ENCODE measurements at places on chromosomes 7 and 10.

GRCh38 chr7:73423519-73424488 is 9.8 kb upstream of the FZD9 start:
- no peak for DNase-seq

DNA sequence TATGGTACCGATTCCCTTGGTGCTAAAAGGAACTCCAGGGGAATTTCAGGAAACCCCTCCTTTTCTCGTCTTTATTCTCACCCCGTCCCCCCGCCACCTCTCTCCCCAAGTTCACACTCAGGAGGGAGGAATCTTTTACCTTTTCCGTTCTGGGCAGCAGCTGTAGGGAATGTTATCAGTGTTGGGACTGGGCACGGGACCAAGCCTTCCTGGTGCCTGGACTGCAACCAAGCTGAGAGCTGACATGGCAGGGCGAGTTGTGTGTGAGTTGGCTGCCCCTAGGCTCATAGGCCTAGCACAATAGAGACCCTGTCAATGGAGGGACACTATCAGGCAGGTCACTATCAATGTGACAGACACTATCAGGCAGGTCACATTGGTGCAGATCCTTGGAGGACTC is 121.4 kb downstream of the TCF7L2 start:
- no peak for DNase-seq

DNA sequence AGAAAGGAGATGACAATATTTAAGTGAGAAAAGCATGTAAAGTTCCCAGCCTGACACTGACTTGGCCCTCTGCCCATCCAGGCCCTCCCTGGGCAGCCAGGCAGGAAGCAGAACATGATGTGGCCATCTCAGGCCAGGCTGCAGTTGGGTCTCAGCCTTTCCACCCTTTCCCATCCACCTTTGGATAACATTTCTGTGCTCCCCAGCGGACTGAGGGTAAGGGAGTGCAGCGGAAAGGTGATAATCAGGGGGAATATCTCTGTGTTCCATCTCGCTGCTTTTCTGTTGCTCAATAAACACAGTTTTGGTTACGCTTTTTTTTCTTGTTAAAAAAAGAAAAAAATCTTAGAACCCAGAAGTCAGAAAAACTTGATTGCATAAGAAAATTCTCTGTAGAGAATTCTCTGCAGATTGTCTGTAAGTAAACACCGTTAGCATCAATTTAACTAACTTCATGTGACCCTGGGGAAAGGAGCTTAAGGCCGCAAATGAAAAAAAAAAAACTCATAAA is 37.2 kb upstream of the TARP start:
- no peak for DNase-seq

DNA sequence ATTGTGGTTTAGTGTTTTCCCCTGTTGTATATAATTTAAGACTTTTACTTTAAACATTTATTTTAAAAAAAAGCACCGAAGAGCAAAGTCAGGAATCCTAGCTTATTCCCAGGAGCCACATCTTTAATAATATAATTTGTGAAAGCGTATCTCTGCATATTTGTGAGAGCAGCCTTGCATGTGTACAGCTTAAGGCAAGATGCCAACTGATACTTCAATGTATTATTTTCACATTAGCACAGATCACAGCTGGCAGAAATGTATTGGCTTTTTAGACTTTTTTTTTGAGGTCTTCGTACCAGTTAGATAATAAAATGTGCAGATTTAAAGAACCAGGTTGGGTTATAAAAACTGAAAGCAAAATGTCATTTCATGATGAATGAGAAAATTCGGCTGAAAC is 845.7 kb upstream of the POT1 start:
- DNase-seq, result no peak

GRCh38 chr7:127667017-127667670 is 15.2 kb downstream of the SND1 start:
- no peak for DNase-seq

DNA sequence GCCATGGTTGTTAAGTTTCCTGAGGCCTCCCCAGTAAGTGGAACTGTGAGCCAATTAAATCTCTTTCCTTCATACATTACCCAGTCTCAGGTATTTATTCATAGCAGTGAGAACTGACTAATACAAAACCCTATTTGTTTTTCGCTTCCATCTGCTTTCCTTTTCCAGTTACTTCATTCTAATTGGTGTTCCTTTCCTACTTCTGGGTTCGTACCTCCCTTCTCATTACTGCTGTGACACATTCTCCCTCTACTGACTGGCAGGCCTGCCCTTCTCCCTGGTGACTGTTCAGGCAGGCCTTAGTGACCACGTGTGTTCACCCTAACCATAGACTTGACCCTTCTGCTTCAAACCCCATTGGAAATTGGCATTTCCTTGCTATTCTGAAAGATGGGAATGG is 37.7 kb downstream of the MTURN start:
- no peak for DNase-seq

DNA sequence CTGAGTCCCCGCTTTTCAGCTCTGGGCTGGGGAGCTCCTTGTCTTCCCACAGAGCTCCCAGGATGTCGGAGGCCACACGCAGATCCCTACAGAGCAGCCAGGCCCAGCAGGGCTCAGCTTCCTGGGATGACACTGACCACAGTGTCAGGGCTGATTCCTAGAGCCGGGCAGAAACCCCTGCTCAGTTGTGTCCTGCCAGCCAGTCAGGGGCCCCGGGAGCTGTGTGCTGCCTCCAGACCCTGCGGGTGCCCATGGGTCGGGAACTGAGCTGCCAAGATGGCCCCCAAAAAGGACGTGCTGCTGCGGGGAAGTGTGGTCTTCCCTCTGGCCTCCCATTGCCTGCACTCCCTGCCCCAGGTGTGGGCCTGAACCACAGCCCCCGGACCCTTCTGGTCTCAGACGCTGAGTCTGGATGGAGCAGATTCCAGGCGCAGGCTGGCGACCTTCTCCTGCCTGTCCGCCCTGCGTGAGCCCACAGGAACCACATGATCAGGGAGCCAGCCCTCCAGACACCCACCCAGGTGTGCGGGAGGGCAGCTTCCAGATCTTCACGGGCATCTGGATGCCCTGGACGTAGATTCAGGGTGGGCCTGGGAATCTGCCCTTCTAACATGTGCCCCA is 217.4 kb downstream of the MAD1L1 start:
- DNase-seq, result no peak

DNA sequence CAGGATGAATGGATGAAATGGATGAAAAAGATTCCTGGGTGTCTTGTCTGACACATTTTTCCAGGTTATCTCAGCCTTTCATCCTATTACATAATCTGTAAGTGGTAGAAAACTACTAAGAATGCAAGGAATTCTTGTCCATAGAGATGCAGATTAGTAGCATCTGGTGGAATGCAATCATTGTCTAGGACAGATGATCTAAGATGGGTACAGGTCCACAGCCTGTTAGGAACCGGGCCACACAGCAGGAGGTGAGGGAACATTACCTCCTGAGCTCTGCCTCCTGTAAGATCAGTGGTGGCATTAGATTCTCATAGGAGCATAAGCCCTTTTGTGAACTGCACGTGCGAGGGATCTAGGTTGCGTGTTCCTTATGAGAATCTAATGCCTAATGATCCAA is 225.0 kb downstream of the CALN1 start:
- no peak for DNase-seq

GRCh38 chr7:137728426-137728825 is 118.3 kb downstream of the DGKI start:
- no peak for DNase-seq

DNA sequence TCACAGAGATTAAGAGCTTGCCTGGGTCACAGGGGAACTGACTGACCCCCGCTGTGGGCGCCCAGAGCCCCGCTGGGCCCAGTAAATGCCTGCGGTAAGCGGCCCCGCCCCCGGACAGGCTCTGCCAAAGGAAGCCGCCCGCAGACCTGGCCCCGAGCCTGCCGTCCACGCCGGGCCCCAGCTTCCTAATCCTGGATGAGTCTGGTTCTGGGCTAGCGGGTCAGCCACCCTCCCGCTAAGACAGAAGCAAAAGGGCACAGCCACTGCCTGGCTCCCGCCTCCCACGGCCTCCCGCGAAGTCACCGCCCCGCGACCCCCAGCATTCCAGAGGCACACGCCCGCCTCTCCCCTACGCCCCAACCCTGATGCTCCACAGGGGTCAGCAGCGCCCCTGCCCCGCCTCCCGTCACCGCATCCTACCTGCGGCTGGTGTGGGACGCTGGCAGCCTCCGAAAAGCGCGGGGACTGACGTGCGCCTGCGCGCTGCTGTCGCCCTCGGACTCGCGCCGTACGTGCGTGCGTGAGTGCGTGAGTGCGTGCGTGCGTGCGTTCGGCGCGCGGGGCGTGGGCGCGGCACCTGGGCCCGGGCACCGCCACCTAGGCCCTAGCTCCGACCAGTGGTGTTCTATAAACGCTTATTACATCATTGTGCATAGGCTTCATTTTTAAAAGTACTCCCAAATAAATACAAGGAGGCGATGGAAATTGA is at the start of gene FIGNL1:
TSS of gene FIGNL1 (minus strand) at position 470 of the 709 bp plus-strand sequence. CDS start 3,063 bp downstream, outside the sequence.
- peak; percentile 56 for DNase-seq

DNA sequence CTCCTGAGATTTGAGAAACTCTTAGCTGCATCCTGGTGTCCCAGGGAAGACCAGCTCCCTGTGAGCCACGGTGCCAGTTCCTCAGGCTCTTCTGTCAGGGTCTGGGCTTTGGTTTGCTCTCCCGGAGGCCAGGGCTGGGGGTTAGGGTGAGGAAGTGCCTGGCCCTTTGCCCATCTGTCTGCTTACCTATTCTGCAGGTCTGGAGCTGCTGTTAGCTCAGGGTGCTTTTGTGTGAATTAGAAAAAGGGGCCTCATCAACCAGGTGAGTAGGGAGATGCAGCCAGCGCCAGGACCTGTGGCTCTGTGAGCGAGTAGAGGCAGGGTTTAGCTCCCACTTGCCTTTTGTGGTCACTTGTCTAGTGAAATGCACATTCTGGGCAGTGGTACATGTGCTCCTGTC is 109.4 kb downstream of the DOCK1 start:
- DNase-seq, result no peak

- no peak for DNase-seq
Observed at GRCh38 chr7:145718129-145718528, 398.5 kb upstream of the CNTNAP2 start.

DNA sequence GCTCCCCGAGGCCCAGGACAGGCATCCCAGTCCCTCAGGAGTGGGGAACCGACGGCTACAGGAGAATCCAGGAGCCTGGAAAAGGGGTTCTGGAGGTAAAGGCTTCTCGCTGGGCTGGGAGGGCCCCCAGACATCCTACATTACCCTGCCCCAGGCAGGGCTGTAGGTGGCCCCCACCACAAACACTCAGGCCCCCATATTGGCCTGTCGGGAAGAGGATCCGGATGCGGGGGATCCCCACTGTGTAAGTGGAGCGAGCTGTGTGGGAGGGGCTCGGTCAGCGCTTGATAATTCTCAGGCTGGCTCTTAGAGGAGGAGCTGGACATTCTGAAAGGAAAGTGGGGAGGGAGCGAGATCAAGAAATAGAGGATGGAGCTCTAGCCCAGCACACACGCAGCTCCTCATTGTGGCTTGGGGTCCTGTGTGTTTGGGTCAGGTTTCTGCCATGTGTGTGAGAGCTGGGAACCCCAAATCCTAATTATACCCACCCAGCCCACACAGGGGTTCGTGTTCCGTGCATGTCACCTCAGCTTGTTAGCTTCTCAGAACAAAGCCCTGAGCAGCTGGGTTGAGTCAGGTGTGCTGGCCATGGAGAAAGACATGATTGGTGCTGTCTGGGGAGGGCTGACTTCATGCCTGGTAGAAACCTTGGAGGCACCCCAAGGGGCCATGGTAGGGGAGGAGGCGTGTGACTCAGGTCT is 49.4 kb downstream of the ZNF467 start:
- DNase-seq, result no peak

GRCh38 chr7:12389089-12389700 is 14.5 kb downstream of the VWDE start:
- DNase-seq, result no peak

DNA sequence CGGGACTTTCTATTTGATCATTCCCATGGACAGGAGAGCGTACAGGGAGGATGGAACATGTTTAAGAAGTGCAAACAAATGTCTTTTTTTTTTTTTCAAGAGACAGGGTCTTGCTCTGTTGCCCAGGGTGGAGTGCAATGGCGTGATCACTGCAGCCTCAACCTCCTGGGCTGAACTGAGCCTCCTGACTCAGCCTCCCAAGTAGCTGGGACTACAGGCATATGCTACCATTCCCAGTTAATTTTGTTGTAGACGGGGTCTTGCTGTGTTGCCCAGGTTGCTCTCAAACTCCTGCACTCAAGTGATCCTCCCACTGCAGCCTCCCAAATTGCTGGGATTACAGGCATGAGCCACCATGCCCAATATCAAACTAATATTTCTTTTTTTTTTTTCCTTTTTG is 40.5 kb downstream of the SPDYE5 start:
- DNase-seq, result no peak

DNA sequence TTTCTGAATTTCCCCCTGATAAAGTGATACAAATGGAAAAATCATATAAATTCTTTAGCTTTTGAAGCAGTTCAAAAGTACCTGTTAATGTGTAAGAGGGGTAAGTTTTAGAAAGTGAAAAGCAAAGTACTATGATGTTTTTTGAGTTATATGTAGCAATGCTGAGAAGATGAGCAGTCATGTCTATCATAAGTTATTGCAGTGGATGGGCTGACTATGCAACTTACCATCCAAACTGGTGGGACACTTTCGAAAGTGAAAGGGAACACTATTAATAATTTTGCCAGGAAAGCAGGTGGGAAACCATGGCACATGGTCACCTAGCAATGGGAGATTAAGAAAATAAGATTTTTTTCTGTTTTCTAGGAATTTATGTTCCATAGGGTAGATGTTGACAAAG is 4.1 kb downstream of the MINPP1 start:
- no peak for DNase-seq

DNA sequence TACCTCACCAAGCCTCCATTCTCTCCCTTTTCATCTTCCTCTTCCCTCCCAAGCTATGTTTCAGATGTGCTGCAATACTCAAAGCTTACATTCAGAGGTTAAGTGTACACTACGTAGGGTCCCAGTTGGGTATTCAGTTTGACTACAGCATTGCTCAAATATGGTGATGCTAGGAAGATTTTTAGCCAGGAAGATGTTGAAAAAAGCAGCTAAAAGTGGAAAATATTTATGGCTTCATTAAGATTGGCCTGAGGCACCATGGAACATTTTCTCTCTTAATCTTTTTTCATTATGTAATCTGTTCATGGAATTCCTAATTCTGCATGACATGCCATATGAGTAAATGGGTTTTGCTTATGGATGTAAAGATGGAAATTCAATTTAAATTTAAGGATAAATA is 72.0 kb upstream of the ABCB5 start:
- no peak for DNase-seq

GRCh38 chr7:82757-83155 is 109.6 kb upstream of the FAM20C start:
- DNase-seq, result no peak

GRCh38 chr7:36945612-36946400 is 221.5 kb upstream of the AOAH start:
- no peak for DNase-seq

All from stimulated activated CD8-positive, alpha-beta memory T cell treated with anti-CD3 and anti-CD28 coated beads, Interleukin-7, amount 100 ng/mL, for 24 hours (primary cell).